ENCODE measurements at places on chromosomes 6 and 20. TPM values are rescaled to one million over a fixed set of nuclear protein-coding genes. Genes with fewer than 3 reads are reported as not detected.

The GPRC6A gene
- total RNA-seq = not detected

The CPXM1 gene
- total RNA-seq = 7.8 TPM

The BNIP5 gene
- total RNA-seq = not detected

The CYP24A1 gene
- not detected for total RNA-seq
